ENCODE measurements at places on chromosomes 5 and 9.
A peak's percentile ranks its signal among the peaks of the same experiment; 100 is the strongest.

GRCh38 chr5:132301344-132302271 lies 7.4 kb downstream of the SLC22A4 start:
- DNase-seq: no peak

DNA sequence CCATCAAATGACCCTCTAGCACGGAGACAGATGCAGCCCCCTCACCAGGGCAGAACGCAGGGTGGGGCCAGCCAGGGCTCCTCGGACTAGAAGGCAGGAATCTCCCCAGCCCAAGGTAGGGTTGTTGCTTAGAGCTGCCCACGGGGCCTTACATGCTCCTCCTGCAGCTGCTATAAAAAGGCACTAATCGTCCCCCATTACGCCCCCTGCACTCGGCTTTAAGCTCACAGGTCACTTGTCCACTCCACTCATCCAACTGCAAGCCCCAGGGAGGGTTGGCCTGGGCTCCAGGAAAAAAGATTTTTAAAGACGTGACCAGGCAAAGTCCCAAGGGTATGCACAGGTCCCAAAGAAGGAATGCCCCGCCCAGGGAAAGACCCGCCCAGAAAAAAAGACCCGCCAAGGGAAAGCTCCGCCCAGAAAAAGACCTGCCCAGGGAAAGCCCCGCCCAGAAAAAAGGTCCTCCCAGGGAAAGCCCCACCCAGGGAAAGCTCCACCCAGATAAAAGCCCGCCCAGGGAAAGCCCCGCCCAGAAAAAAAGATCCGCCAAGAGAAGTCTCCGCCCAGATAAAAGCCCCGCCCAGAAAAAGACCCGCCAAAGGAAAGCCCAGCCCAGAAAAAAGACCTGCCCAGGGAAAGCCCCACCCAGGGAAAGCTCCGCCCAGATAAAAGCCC lies 11.1 kb downstream of the GRIN1 start:
- no peak for DNase-seq

DNA sequence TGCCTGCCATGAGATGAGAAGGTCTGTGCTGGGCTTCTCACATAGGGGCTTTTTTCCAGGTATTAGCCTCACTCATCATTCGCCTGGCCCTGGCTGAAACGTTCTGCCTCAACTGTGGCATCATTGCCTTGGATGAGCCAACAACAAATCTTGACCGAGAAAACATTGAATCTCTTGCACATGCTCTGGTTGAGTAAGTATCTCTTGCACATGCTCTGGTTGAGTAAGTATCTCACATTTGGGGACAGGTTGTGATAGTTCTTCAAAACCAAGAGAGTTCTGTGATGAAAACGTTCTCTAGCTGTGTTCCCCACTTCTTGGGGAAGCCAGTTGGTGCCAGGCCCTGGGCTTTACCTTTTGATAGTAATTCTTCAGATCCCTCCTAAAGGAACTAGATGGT lies 17.4 kb upstream of the IL13 start:
- no peak for DNase-seq

GRCh38 chr9:26502311-26502710 lies 390.3 kb downstream of the CAAP1 start:
- peak; percentile 1 for DNase-seq

- DNase-seq: no peak
Measured at GRCh38 chr5:43771611-43772031, 168.6 kb downstream of the NNT start.
